ENCODE measurements at places on chromosomes 6 and 20.

- DNase-seq: no peak
These were observed 27.7 kb downstream of the PTGIS start for GRCh38 chr20:49540232-49540620.

DNA sequence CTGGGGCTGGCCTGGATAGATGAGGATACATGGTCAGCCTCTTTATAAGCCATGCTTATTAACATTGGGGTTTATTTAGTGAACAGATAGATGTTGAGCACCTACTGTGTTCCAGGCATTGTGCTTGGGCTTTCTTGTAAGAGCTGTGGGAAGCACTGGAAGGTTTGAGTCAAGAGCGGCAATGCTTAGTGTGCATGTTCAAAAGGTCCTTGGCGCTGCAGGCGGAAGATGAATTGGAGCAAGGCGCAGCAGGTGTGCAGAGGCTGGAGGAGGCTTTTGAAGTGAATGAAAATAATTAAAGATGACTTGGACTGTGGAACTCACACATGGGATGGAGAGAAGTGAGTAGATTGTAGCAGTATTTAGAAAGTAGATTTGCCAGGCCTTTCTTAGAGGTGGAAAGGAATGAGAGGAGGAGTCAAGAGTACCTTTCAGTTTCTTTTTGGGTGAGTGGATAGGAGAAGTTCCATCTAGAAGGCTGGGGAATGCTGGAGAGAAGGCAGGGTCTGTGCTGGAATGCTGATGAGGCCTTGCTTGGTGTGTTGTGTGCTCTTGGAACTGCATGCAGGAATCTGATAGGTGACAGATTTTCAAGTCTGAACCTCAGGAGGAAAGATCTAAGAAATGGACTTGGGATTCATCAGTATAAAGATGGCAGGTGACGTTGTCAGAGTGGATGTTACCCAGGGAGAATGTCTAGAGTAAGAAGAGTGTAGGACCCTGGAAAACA, 26.4 kb downstream of the SNX9 start:
- DNase-seq: no peak

- no peak for DNase-seq
These were observed 12.4 kb downstream of the GRM1 start for GRCh38 chr6:146041282-146041681.

DNA sequence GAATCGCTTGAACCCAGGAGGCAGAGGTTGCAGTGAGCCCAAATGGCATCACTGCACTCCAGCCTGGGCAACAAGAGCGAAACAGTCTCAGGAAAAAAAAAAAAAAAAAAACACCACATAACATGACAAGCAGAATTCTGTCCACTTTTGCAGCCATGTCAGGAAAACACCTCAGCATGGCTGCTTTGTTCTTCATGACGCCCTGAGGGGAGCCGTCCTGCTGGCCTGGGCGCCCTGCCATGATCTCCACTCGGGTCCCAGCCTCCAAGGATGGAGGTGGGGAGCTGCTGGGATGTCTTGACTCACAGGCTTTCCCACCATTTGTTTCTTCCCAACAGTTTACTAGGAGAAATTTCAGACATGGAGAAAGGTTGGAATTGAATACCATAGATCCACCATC, 42.2 kb downstream of the SNX9 start:
- no peak for DNase-seq

GRCh38 chr20:17662333-17663039, 19.6 kb downstream of the RRBP1 start:
- no peak for DNase-seq

DNA sequence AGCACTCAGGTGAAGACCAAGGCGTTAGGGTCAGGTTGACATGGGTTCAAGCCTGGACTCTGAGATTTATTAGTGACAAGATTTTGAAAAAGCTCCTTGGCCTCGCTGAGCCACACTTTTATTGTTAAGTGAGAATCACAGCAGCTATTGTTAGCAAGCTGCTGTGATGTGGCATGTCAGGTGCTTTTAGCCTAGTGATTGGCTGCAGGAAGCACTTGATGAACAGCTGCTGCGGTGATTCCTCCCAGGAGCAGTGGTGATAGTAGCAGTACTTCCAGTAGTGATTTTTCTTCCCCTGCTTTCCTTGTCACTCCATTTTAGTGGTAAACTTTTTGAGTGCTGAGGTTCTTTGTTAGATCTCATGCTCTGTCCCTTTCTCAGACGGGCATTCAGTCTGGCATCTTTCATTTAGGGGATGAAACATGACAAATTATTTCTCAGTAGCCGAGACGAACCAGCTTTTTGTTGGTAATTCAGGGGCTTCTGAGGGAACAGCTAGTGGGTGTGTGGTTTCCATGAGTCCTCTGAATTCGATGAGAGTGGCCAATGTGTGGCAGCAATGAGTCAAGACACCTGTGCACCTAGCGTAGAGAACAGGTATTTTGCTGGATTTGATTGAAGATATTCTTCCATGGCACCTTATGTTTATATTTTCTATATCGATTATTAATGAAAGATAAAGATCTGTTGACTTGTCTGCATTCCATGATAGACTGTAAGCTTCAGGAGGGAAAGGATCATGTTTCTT, 696.7 kb downstream of the DHX35 start:
- no peak for DNase-seq

- no peak for DNase-seq
These were observed 104.9 kb upstream of the PREP start for GRCh38 chr6:105507811-105508210.

- no peak for DNase-seq
These were observed 259.6 kb upstream of the EPHA7 start for GRCh38 chr6:93678841-93679454.

DNA sequence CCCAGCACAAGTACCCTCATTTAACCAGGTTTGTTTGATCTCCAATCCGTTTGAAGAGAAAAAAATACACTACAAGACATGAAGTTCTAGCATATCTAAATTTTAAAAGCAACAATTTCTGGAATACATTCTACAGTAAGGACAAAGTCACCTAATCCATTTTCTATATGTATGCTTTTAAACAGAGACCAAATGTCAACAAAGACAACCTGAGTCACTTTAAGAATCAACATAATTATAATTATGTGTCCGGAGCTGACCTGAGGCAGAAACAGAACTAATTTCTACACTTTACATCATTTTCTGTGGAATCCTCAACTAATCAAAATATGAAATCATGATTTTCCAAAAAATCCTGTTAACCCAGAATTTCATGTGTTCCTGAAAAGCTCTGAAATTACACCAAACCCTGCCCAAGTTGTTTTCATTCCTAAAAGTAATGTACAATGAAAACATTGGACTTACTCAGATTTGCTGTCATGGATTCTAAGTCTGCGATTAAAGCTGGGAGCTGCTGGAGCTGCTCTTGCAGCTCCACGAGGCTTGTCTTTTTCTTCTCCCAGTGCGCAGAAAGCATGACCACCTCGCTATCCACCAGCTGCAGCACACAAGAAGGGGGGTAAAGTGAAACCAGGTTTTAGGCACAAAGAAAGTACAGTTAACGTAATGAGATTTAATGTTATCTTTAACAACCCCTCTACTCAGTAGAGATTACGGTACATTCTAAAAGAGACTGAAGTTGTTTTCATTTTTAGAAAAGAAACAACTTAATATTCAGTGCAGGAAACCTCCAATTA, 35.8 kb downstream of the DTNBP1 start:
- no peak for DNase-seq

DNA sequence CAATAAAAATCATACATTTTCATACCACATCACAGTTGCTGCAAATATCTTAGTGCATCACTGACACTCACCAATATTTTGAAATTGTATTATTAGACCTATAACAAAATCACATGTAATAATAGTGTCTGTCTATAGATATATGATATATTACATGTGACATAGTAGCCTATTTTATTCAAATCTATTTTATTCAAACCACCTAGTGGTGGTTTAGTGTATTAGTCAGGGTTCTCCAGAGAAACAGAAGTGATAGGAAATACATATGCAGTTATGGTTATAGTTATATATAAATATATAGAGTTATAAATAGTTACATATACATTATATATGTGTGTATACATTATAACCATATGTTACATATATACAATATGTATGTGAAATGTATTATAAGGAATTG, 366.5 kb upstream of the ARID1B start:
- DNase-seq: no peak

DNA sequence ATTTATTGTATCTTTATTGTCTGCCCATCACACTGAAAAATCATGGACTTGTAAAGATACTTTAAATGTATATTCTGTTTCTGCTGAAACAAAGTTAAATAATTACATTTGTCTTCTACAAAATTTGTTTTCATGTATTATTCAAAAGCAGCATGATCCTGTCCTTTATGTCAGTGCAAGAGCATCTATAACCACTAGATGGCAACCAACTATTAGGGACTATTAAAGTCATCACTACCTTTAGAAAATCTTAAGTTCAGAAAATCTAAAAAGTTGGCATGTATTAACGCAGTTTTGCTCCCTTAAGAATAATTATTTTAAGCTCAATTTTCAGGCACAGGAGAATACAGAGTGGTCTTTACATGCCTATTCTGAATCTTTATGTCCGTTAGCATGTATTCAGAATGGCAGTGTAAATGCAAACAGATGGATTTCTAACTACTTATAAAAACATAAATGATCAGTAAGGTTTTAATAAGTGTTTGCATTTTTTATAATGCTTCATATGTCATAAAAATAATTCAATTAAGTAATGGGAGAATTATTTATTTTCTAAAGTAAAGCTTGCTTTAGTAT, 17.8 kb downstream of the TMEM30A start:
- DNase-seq: no peak

- no peak for DNase-seq
These were observed 3.9 kb upstream of the POU5F1 start for GRCh38 chr6:31174378-31174777.

DNA sequence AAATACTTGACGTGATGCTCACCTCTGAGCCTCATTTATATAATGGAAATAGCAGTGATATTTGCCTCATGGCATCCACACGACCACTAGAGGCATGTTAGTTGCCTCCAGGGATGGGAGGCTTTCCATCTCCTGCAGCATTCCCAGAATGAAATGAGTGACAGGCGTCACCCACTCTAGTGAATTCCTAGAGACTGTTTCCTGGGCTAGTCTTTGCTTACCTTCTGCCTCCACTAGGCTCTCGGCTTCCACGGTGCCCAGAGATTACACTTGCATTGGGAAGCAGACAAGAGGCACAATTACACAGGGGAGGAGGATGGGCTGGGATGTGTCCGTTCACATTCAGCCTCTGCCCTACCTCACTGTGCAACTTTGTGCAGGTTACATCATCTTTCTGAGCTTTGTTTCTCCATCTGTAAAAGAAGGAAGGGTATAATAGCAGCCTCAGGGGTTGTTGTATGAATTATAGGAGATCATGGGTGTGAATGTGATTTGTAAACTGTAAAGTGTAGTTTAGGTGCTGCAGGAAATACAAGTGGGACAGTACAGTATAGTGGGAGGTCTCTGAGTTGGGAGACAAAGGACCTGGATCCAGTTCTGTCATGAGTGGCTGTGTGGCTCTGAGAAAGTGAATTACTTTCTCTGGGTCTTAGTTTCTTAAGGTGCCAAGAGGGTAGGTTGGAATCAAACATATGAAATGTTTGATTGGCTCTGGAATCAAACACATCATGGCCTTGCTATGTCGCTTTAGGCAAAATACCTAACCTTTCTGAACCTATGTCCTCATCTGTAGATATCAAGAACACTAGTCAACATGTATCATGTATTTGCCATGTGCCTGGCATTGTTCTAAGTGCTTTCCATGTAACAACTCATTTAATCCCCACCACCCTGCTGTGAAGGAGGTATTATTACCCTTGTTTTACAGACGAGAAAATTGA, 3.6 kb upstream of the VSTM2L start:
- DNase-seq: no peak

GRCh38 chr20:63152322-63153253, 63.3 kb downstream of the YTHDF1 start:
- DNase-seq: no peak

- peak; percentile 24 for DNase-seq
These were observed 1.6 kb upstream of the HEY2 start for GRCh38 chr6:125747589-125748405.

- DNase-seq: peak; percentile 21
These were observed 51.3 kb upstream of the GLP1R start for GRCh38 chr6:38997128-38997761.

DNA sequence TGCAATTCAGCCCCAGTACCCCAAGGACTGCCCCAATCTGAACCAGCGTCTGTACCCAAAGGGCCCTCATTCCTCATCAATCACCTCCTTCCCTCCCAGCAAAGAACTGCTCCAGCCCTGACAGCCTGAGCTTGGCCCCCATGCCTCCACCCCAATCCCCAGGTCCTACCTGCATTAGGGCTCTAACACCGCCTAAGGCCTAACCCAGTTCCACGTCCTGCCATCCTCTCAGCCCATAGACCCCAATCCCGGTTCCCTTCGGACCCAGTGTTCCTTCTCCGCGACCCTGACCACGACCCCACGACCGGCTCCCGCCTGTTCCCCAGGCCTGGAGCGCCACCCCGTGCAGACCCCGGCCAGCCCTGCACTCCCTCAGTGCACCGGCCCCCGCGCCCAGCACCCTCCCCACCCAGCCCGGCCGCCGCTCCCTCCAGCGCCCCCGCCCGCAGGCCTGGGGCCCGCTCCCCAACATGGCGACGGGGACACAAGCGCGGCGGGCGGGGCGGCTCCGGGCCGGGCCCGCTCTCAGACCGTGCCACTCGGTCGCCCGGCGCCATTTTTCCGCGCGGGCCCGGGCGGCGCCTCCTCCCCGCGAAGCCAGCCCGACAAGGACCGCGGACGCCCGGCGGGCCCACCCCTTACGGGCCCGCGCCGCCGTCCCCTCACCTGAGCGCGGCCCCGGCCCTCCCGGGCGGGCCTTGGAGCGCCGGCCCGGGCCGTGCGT, 483 bp downstream of the NCOA6 start:
- peak; percentile 73 for DNase-seq

DNA sequence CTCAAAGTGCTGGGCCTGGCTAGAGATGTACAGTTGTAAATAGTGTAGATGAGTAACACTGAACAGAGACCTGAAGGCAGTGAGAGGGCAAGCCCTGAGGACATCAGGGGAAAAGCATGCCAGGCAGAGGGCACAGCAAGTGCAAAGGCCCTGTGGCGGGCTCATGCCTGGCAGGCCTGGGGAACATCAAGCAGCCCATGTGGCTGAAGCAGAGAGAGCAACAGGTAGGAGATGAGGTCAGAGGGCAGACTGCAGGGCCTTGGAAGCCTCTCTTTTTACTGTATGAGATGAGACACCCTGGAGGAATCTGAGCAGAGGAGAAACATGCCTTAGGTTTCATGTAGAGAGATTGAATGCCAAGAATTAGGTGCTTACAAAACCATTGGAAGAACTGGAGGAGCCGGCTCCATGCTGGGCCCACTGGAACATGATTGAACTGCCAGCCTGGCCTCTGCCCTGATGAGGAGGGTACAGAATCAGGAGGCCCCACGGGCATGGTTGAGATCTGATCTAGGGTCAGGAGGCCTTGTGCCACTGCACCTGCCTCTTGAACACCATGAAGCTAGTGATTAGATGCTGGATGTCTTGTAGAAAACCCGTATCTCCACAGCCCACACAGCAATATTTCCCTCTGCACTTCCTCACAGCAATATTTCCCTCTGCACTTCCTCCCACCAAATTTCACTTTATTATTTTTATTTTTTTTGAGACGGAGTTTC, 5.9 kb upstream of the HMGA1 start:
- DNase-seq: no peak

- no peak for DNase-seq
These were observed 61.4 kb upstream of the MANEA start for GRCh38 chr6:95515975-95516374.

- no peak for DNase-seq
These were observed 203.7 kb upstream of the RSPO3 start for GRCh38 chr6:126914801-126915200.
